ENCODE measurements at places on chromosomes 5 and 9. TPM values are rescaled to one million over a fixed set of nuclear protein-coding genes. Genes with fewer than 3 reads are reported as not detected.
A peak's percentile ranks its signal among the peaks of the same experiment; 100 is the strongest.

DNA sequence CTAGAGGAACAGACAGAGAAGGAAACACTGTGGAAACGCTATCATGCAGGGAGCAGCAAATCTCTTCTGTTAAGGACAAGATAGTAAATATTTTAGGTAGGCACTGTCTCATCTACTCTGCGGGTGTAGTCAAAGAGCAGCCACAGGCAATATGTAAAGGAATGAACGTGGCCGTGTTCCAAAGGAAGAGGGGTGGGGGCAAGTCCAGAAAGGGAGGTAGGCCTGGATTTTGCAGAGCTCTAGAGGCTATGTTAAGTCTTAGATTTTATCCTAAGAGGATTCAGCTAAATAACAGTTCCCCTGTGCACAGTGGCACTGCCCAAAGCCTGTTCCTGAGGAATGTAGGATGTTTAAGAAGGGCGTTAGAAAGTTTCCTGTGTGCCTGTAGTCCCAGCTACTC is 161.6 kb downstream of the ACTL7B start:
- DNase-seq = no peak

SAP30L gene
- total RNA-seq = 36.5 TPM

DNA sequence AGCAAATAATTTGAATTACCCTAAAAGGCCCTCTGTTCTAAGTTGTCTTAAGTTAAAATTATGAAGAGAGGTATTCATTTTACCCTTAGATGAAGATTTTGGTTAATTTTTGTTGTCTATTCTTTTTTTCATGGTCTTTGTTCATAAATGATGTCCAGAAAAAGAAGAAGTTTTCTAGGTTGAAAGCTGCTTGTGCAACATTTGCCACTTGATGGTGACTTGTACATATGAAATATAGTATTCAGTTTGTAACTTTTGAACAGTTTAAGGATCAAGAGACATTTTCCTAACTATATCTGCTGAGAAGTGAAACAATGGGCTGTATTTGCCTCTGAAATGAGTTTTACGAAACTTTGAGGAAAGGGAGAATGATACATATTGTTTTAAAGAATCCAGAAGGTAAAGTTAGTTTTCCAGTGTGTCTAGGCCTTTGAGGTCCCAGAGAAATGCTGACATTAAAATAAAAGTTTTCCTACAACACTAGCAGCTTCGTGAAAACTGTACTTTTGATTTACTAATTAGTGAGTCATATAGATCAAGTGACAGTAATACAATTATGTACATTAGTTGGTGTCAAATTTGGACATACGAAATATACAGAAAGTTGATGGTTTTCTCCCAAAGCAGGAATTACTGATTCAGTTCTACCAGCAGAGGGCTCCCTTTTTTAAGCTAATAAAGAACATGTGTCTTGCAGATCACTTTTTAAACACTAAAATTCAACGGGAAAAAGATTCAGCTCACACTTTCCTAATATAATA is 70.5 kb downstream of the PIK3R1 start:
- peak; percentile 71 for DNase-seq

GRCh38 chr5:119426057-119426456 is 26.2 kb upstream of the HSD17B4 start:
- DNase-seq = no peak

DNA sequence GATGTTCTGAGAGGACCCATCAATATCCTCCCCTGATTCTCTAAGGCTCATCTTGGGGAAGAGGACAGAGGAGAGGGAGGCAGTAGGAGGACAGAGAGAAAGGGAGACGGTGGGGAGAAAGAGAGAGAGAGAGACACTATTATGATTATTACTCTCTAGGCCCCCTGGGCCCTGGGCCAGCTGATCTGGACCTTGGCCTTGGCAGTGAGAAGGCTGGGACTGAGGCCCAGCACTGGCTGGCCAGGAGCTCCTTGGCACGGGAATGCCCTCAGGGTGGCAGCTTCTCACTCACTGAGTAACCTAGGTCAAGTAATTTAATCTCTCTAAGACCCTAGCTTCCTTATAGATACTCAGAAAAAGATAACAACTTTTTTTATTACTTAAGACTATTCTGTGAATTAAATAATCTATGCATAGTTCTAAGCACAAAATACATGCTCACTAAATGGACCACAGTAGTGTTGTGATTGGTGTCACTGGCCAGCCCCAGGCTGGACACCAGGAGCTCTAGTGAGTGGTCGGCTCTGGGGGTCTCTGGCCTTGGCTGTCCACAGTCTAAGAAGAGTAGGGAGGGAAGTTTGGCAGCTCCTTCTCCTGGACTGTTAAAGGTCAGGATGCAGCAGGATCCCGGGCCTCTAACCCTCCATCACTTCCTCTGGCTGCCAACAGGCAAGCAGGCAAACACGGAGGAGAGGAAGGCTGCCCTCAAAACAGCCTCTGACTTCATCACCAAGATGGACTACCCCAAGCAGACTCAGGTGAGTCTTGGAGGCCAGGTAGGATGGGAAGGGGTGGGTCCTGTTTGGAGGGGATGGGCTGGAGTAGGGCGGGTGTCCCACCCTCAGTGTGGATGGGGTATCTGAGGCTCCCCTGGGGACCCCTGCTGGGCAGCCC is 50.0 kb downstream of the GSN start:
- no peak for DNase-seq

DNA sequence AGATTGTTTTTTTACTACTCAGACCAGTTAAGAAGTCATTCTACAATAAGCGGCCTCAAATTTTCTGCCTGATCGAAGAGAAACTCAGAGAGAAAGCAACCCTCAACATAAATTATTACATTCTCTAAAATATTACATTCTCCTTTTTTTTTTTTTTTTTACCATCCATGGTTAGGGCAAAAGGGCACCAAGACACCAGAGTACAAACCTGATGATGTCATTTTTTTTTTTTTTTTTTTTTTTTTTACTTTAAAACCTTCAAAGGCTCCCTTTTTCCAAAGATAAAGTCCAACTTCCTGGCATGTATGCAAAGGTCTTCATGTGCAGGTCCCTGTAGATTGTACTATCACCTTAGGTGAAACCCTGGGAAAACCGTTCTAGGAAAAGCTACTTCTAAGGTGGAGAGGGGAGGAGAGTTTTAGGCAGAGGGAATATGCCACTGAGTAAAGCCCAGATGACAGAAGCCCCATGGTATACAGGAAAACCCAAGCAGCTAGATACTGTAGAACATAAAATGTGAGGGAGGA is 104.4 kb downstream of the SSBP2 start:
- no peak for DNase-seq

FOXD4L3 gene
- under 0.01 TPM for total RNA-seq

RASEF gene
- total RNA-seq = 2.1 TPM

- DNase-seq = no peak
Observed at GRCh38 chr5:58357121-58357520, 102.8 kb downstream of the PLK2 start.

NUTM2G gene
- not detected for total RNA-seq

EQTN gene
- not detected for total RNA-seq

ALDOB gene
- total RNA-seq = not detected

- no peak for DNase-seq
Observed at GRCh38 chr5:58363461-58364249, 96.2 kb downstream of the PLK2 start.

DNA sequence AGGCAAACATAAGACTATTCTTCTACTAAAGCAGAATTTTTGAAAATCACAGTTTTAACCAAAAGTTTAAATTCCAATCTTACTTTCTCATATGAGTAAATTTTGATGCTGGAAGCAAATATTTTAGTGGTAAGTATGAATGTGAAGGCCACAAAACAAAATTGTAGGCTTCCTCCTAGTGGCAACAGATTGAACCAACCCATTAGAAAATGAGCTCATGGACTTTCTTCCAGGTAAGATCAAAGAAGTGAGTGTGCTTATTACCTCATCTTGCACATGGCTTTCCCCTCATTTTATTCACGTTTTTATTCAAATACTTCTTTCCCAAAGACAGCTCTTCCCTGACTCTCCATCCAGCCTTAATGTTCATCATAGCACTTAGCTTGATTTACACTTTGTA is 16.5 kb upstream of the RLN2 start:
- DNase-seq = no peak

GRCh38 chr5:68730220-68730978 is 363.4 kb upstream of the SLC30A5 start:
- peak; percentile 49 for DNase-seq

DNA sequence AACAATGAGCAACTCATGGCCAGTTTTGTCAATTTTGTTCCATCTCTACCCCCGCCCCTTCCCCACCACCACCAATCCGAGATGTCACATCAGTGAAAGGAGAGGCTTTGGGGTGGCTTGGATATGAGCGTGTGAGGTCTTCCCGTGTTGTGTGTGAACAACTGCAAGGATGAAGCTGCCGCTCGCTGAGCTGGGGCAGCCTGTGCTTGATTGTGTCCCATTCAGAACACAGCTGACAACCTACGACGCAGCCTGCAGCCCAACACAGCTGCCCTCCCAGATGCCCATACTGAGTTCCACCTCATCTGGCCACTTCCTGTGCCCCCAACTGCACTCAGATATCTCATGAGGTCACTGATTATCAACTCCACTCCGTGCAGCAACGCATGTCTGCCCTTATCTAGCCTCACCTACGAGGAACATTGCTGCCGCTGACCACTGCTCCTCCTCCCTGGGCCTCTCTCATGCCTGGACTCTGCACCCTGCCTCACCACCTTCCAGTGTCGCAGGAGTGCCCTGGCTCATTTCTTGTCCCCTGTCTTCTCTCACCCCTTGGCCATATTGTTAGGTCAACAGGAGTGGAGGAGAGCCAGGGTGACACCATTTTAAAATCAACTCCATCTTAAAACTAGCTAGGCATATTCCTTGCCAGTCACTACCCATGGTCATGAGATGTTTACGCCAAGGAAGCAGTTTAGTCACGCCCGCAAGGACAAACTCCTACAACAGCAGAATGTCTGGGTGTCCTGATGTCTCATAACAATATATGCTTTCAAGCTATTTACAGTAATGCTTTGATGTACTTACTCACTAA is 7.3 kb upstream of the IL4 start:
- DNase-seq = peak; percentile 45

CCDC187 gene
- under 0.01 TPM for total RNA-seq

DNA sequence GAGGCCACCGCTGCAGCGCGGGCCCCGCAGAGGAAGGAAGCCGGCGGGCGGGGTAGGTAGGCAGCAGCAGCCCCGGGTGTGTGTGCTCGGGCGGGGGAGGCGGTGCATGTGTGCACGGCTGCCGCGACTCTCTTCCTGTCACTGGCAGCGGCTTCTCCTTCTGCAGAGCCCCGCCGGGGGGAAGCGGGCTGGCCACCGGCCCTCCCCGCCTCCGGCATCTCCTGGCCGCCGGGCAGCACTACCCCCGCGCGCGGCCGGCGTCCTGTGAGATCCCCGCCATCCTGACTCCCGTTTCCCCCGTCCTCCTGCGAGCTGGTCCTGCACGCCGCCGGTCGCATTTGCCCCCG is 315 bp downstream of the PIK3R1 start:
- peak; percentile 91 for DNase-seq

GRCh38 chr9:129434187-129434586 is 186.7 kb downstream of the C9orf50 start:
- no peak for DNase-seq

GMCL2 gene
- total RNA-seq = not detected

- no peak for DNase-seq
Observed at GRCh38 chr5:82593481-82593880, 315.3 kb upstream of the RPS23 start.

- no peak for DNase-seq
Observed at GRCh38 chr9:124198948-124199347, 58.8 kb upstream of the NEK6 start.

DNA sequence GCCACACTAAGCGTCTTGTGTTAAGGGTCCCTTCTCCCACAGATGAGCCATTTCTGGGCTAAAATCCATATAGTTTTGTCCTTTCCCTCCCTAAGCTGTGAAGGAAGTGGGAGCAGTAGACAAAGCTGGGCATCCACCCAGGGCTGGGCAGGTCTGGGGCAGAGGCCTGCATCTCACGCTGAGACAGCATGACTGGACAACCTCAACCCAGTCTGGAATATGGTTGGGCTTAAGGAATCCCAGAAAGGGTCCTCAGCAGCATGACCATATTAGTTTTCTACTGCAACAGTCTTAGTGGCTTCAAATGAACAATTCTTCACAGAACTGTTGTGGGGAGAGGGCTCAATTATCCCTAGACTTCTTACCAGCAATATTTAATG is 173.8 kb downstream of the AUH start:
- DNase-seq = peak; percentile 91

- DNase-seq = no peak
Observed at GRCh38 chr5:35061211-35061770, 13.5 kb upstream of the AGXT2 start.

IER5L gene
- 86.1 TPM for total RNA-seq

- no peak for DNase-seq
Observed at GRCh38 chr9:29976981-29977380, 2403.7 kb upstream of the C9orf72 start.

KIF12 gene
- total RNA-seq = not detected

IGIP gene
- total RNA-seq = 10.5 TPM

DNA sequence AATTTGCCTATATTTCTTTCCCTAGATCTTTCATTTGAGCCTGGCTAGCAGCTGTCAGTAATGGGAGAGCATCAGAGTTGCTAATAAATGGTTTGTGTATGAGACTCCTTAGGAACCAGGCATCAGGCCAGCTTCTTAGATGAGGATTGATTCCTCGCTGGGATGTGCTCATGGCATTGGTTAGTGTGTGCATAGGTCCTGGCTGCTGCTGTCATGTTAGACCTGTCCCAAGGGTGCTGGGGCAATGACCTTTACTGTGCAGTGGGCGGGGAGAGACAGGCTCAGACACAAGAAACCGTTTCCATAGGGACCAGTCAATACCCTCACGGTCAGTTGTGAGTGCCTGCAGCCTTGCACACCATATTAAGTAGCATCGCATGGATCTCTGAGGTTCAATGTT is 112.3 kb upstream of the NR3C1 start:
- DNase-seq = no peak

DNA sequence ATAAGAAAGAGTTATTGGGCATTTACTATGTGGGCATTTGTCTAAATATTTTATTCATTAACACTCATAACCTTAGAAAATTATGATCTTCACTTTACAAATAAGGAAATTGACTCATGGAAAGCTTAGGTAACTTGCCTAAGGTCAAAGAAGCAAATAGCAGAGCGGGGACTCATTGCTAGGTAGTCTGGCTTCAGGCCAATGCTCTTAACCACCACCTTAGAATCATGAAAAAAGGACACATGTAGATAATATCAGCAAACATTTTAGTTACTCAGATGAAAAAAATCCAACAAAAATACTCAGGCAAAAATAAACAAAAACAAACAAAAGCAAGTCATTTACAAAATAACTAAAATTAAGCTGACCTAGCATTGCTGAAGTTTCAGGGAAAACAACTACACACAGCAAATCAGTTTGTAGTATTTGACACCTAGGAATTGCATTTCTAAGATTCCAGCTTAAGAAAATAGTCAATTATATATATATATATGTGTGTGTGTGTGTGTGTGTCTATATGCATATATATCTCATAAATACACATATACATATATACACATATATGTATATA is 166.0 kb downstream of the HMHB1 start:
- no peak for DNase-seq

- DNase-seq = no peak
Observed at GRCh38 chr5:124575725-124576124, 170.7 kb downstream of the ZNF608 start.

FOXI1 gene
- not detected for total RNA-seq

GLDC gene
- 0.72 TPM for total RNA-seq

- no peak for DNase-seq
Observed at GRCh38 chr5:26948921-26949320, 89.5 kb downstream of the CDH9 start.

Data from osteoblast (primary cell).